ENCODE measurements at places on chromosomes 1 and 21. TPM values are rescaled to one million over a fixed set of nuclear protein-coding genes. Genes with fewer than 3 reads are reported as not detected.

The DCDC2B gene
- total RNA-seq = not detected

The HSPA6 gene
- total RNA-seq = 1.6 TPM

The ZSWIM5 gene
- total RNA-seq = 0.56 TPM

The AMPD1 gene
- total RNA-seq = not detected

The CERS2 gene
- total RNA-seq = 248 TPM

The PGLYRP4 gene
- total RNA-seq = not detected

The CELA3A gene
- not detected for total RNA-seq

The PLEKHN1 gene
- total RNA-seq = 5.8 TPM

The TPTE gene
- total RNA-seq = not detected

The KHDRBS1 gene
- total RNA-seq = 131 TPM

The MARK1 gene
- 0.16 TPM for total RNA-seq

The GSTM1 gene
- total RNA-seq = not detected

The S100A3 gene
- total RNA-seq = 104 TPM

The EDARADD gene
- 3.5 TPM for total RNA-seq

The AVPR1B gene
- not detected for total RNA-seq

The OR2T2 gene
- not detected for total RNA-seq

The GJB5 gene
- total RNA-seq = not detected

The TNFRSF8 gene
- 0.11 TPM for total RNA-seq

The TFF1 gene
- total RNA-seq = 26.5 TPM

The GBP7 gene
- total RNA-seq = not detected

The FMO2 gene
- not detected for total RNA-seq

The PRR9 gene
- not detected for total RNA-seq

The KAZN gene
- total RNA-seq = 3.4 TPM

The SLC44A3 gene
- total RNA-seq = 1.4 TPM

The KLF17 gene
- 0.67 TPM for total RNA-seq

The NES gene
- 1.4 TPM for total RNA-seq

The HES2 gene
- total RNA-seq = 3.6 TPM

Measured in A549 treated with GW870086 at 1 μM for 4 hours (cell line).